ENCODE measurements at places on chromosomes 12 and 14.
A peak's percentile ranks its signal among the peaks of the same experiment; 100 is the strongest.

GRCh38 chr12:97754306-97754705 is 291.7 kb downstream of the RMST start:
- DNase-seq, result no peak

- DNase-seq, result peak; percentile 40
These were observed 36.9 kb upstream of the SINHCAF start for GRCh38 chr12:31362759-31363415.

DNA sequence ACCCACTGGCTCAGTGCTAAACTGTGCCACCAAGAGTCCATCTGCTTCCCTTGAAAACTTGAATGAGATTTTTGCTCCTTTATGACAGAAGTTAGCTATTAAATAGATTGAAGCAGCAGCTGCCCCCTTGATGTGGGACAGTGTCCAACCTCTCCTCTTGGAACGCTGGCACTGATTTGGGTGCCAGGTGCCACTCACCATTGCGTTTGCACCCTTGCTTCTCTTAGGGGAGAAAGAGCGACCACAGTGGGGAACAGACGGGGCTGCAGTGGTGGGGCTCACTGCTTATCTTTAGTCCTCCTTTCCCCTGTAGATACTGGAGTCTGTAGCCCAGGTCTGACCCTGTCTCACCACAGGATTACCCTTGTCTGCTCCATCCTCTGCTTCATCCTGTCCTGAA is 9.4 kb downstream of the EP400 start:
- DNase-seq, result peak; percentile 10

- no peak for DNase-seq
These were observed 6.6 kb downstream of the CFAP54 start for GRCh38 chr12:96495841-96496545.

DNA sequence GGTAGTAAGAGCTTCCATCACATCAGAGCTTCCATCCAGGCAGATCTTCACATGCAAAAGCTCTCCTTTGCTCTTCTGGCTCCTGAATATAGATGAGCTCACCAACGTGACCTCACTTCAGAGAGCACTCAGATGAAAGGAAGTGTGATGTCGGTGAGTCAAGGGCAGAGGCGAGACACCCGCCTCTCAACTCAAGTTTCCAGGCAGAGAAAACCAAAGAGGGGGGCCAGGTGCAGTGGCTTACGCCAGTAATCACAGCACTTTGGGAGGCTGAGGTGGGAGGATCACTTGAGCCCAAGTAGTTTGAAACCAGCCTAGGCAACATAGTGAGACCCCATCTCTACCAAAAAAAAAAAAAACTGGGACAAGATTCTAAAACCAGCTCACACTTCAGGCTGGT is 126.9 kb downstream of the DUSP6 start:
- DNase-seq, result no peak

- DNase-seq, result no peak
These were observed 1546.9 kb upstream of the TMEM132C start for GRCh38 chr12:126719912-126720705.

DNA sequence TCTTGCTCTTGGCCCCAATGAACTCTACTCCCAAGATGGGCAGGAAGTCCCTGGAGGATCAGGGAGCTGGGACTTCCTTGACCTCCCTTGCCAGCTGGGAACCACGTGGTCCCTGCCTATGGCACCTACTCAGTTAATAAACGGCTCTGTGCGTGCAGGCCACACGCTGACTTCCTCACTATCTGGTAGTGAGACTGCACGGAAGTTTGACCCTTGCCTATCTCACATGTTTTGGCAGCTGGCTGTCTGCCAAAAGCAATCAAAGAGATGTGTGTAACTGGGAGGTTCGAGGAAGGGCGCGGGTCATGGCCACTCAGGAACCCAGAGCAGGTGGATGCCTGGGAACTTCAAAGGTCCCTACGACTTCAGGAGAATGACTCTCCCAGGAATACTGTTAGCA is 57.9 kb downstream of the RFLNA start:
- DNase-seq, result no peak

DNA sequence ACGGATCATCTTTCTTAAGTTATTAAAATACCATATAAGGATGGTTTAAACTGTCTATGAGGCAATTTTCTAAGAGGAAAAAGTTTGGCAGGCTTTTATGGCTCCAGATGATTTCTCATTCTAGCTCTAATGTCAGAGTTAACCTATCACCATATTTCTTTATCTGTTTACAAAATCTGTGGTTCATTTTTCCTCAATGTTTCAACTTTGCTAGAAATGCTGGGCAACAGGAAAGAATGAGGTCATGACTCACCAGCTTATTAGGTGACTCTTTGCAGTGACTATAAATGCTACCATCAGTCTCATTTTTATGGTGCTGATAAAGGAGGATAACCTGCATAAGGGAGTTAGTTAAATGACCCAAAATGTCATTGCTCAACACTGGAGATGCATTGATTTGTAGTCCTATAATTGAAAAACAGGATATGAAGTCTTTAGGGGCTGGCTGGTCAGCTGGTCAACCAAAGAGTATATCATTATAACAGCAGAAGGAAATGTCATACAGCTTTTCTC is 45.3 kb upstream of the RAP1B start:
- no peak for DNase-seq

DNA sequence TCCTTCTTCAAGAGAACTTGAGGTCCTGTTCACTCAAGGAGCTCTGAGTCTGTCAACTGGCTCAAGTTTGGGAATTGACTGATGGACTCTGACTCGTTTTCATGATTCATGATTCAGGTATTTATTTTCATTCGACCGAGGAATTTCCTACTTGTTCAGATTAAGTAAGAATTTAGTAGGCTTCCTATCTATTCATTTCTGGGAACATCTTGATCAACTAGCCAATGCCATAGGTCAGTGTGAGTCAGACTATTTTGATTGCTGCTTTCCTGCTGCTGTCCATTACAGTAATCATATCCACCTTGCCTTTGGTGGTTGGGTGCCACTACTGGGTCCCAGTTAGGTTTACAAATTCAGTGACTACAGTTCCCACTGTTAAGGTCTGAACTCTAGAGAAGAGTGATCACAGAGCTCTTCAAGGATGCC is 6.1 kb downstream of the FAM186A start:
- DNase-seq, result no peak

GRCh38 chr12:94287245-94287628 is 138.9 kb downstream of the PLXNC1 start:
- no peak for DNase-seq
